Progenitor cell of endocrine pancreas (in vitro differentiated cells): ENCODE measurements at places on chromosomes 12 and 14. TPM values are rescaled to one million over a fixed set of nuclear protein-coding genes. Genes with fewer than 3 reads are reported as not detected.

DNA sequence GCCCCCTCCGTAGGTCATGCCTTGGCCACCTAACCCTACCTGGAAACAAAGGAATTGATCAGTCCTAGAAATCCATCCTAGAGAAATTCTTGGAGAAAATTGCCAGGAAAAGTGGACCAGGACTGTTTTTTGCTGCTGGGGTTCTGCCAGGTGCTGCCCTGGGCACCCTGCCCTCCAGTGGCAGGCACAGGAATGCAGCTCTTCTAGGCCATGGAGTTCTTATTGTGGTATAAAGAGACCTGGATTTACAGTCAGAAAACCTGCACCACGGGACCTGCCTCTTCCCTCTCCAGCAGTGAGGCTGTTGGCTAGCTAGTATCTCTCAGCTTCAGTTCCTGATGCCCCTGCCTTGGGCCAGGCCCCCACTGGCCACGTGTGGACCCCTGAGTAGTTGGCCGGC, 59.7 kb downstream of the SLC24A4 start:
- DNase-seq, result no peak

- DNase-seq, result no peak
Observed at GRCh38 chr12:2482938-2483660, 311.7 kb upstream of the FKBP4 start.

- no peak for DNase-seq
Observed at GRCh38 chr12:122124370-122124769, 45.8 kb downstream of the MLXIP start.

DNA sequence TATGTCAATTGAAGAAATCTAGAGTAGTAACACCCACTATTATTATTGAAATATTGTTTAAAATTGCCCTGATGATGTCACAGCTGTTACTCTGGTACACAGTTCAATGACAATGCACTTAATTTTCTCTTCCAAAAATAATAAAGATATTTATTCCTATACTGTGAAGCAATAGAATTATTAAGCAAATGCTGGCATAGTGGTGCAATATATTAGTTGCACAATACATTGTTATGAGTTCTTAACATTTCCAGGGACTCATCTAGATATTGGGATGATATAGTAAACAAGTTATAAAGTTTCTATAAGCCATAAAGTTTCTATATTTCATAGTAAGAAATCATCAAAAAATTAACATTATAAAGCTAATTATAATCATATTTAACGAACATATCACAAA, 897.8 kb downstream of the LRFN5 start:
- no peak for DNase-seq

- DNase-seq, result no peak
Observed at GRCh38 chr14:62006116-62006731, 244.0 kb downstream of the SNAPC1 start.

- no peak for DNase-seq
Observed at GRCh38 chr14:68461086-68461485, 331.8 kb downstream of the ZFP36L1 start.

- DNase-seq, result no peak
Observed at GRCh38 chr14:100660882-100661635, 65.6 kb upstream of the DLK1 start.

- no peak for DNase-seq
Observed at GRCh38 chr12:42617622-42618021, 28.1 kb upstream of the PRICKLE1 start.

DNA sequence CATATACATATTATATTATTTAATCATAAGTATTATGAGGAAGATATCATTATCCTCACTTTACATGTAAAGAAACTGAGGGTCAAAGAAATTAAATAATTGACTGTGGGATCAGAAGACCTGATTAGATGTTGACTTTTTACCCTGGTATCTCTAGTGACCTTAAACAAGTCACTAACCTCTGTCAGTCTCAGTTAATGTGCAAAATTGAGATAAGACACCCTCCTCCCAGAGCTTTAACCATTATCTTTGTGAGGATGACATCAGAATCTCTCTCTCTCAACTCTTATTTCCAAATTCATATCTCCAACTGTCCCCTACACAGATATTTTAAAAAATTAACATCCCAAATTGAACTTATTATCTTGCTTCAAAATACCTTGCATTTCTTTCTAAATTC, 177.8 kb downstream of the KLHL28 start:
- DNase-seq, result no peak

GRCh38 chr14:53231171-53231570, 78.0 kb upstream of the DDHD1 start:
- no peak for DNase-seq

DNA sequence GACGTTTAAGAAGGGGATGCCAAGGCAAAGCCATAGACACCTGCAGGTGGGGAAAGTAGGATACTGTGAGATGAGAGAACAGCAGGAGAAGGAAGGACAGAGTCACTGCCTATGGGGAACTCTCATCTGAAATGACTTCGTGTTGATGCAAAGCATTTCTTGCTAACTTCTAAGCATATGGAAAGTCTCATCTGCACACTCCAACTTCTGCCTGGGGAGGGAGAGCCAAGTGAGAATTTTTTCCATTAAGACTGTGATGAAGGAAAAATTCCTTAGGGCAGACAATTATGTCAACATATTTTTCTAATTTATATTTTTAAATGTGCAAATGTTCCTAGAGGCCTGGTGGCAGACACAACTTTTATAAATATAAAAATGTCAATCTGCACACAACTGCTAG, 115.3 kb downstream of the IPO8 start:
- DNase-seq, result no peak

LUM gene
- total RNA-seq, result 0.16 TPM in 1 of 2 replicates, not detected in the other

POTEG gene
- not detected in 2 replicates for total RNA-seq

ENDOU gene
- not detected in 2 replicates for total RNA-seq

SERPINA9 gene
- total RNA-seq, result not detected in 2 replicates

KRT3 gene
- not detected in 2 replicates for total RNA-seq

TIMELESS gene
- 58.0 and 65.5 TPM in 2 replicates for total RNA-seq

DBX2 gene
- not detected in 2 replicates for total RNA-seq

PDZRN4 gene
- total RNA-seq, result 0.11 and 0.12 TPM in 2 replicates

WIF1 gene
- total RNA-seq, result 0.22 and 0.31 TPM in 2 replicates
